ENCODE measurements at places on chromosomes 7 and 10. TPM values are rescaled to one million over a fixed set of nuclear protein-coding genes. Genes with fewer than 3 reads are reported as not detected.
A peak's percentile ranks its signal among the peaks of the same experiment; 100 is the strongest.

SLC13A1 gene
- 0.09 TPM for total RNA-seq

LRGUK gene
- total RNA-seq, result 0.05 TPM

HOXA13 gene
- total RNA-seq, result 2.5 TPM

NEUROG3 gene
- not detected for total RNA-seq

ANKRD61 gene
- 0.42 TPM for total RNA-seq

MMP21 gene
- total RNA-seq, result not detected

PON1 gene
- total RNA-seq, result not detected

ADAM12 gene
- 3.3 TPM for total RNA-seq

LRIT1 gene
- total RNA-seq, result not detected

GRCh38 chr10:43079856-43080255 lies 3.0 kb downstream of the RET start:
- no peak for DNase-seq

DNA sequence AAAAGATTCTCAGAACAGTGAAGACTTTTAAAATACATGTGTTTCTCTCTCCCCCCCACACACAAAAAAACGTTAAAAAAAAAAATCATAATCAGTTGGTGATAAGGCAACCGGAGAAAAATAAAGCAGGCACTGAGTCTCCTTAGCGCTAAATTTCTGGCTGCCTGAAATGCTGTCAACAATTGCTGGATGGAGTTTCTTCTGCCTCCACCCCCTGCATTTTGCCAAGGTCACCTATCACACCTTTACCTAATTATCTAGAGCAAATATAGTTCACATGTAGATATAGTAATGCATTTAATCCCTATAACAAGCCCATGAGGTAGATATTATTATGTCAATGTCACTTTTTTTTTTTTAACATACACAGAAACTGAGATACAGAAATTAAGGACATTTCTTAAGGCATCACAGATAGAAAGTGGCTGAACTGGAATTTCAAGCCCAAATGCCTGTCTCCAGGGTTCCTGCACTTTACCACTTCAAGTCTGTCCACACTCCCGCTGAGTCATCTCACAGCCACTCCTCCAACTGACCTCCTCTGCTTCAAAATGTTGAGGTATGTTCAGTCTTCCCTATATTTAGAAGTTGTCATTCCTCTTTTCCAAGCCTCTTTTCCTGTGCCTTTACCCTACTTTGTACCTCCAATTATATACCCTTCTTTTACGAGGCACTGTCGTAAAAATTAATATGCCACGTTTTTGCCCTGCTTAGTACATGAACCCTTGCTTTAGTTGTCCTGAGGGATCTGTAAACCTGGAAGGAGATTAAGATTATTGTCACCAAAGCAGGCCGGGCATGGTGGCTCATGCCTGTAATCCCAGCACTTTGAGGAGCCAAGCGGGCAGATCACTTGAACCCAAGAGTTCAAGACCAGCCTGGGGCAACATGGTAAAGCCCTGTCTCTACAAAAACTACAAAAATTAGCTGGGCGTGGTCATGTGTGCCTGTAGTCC lies 72.8 kb upstream of the MPP7 start:
- DNase-seq, result no peak

DNA sequence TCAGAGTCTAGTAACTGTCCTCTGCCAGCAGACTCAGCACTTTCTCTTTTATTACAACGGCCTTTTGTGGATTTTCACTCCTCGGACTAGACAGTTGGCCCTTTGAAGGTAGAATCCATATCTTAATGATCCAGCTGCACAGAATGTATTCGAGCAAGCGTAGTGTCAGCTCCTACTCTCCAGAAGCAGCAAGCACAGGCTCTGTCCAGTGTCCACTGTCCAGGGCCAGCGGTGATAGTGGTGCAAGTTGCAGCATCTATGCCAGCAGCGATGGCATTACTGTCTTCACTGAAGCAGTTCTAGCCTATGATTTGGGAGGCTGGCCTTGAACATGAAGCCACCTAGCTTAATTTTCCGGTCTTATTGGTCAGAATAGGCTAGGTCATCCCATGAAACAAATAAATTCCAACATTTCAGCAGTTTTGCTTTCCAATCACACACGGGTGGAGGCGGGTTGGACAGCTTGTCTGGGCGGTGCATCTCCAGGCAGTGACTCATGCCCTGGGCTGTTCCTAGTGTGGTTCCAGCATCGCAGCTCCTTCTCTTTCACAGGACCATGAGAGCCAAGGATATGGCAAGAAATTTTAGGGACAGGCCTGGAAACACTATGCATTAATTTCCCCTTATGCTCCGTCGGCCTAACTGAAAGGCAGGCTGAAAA lies 108.6 kb upstream of the KCNMA1 start:
- peak; percentile 22 for DNase-seq

- no peak for DNase-seq
These were observed 203.8 kb upstream of the SH2B2 start for GRCh38 chr7:102082693-102083368.

GRCh38 chr10:67864607-67865371 lies 19.7 kb upstream of the SIRT1 start:
- DNase-seq, result no peak

GRCh38 chr7:155665079-155665956 lies 20.9 kb downstream of the RBM33 start:
- no peak for DNase-seq

DNA sequence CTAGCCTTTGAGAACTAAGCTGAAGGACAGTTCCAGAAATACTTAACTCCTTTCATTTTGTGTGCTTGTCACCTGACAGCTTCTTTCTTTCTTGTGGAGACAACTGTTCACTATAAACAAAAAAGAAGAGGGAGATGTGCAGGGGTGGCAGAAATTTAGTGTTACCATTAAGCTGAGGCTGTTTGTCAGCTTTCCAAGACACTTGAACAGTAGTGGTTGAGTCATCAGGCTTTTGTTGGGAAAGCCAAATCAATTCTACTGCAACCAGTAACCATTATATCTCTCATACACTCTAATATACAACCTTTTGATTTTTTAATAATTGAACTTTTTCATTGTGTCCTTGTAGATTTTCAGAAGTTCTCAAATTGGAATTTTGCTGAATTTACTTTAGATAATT lies 75.3 kb downstream of the POLL start:
- no peak for DNase-seq

GRCh38 chr7:18053941-18054340 lies 26.3 kb upstream of the PRPS1L1 start:
- DNase-seq, result no peak

- DNase-seq, result no peak
These were observed 73.0 kb upstream of the IL6 start for GRCh38 chr7:22653951-22654350.

GRCh38 chr7:44769376-44769775 lies 20.7 kb downstream of the ZMIZ2 start:
- DNase-seq, result no peak

DNA sequence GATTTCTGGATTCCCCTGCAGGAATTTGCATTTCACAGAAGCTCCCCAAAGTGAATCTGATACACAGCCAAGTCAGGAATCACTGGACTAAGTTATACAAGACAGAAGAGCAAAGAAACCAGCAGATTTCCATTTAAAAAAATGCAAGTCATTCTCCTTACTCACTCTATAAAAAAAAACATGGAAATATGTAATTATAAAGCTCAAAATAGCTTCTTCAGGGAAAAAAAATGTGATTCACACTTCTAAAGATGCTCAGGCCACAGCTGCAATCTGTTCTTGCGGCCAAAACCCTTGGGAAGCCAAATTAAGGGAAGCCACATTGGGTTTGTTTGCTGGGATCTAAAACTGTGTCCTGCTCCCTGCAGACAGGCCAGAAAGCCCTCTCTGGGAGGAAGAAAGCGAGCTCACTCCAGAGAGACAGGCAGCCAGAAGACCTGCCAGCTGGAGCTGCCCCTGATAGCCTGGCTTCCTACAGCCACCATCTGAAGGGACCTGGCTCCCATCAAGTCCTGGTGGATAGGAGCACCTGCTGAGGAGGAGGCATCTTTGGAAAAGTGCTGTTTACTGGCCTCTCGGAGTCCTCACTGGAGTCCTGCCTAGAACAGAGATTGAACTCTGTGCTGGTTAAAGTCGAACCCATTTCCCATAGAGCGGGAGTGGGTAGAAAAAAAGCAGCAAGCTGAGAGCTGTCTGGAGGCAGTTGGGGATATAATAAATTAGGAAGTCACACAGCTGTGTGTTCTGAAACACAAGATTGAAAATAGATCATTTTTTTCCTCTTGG lies 359.2 kb upstream of the AOAH start:
- DNase-seq, result no peak

GRCh38 chr10:60797200-60797599 lies 18.9 kb downstream of the CDK1 start:
- no peak for DNase-seq

GRCh38 chr7:131819891-131820290 lies 263.5 kb upstream of the PODXL start:
- no peak for DNase-seq

GRCh38 chr10:4266416-4267085 lies 481.5 kb upstream of the KLF6 start:
- no peak for DNase-seq

GRCh38 chr10:122233857-122234348 lies 37.2 kb upstream of the BTBD16 start:
- no peak for DNase-seq

GRCh38 chr7:18583305-18583704 lies 87.8 kb downstream of the HDAC9 start:
- DNase-seq, result no peak

- DNase-seq, result no peak
These were observed 231.0 kb upstream of the LYZL1 start for GRCh38 chr10:29057822-29058331.

GRCh38 chr7:132367795-132368194 lies 208.5 kb downstream of the PLXNA4 start:
- no peak for DNase-seq

GRCh38 chr10:32142646-32143045 lies 86.4 kb upstream of the KIF5B start:
- DNase-seq, result no peak

- peak; percentile 89 for DNase-seq
These were observed 132.0 kb downstream of the PRKAG2 start for GRCh38 chr7:151744656-151745638.

GRCh38 chr10:79017882-79018520 lies 50.8 kb upstream of the ZMIZ1 start:
- no peak for DNase-seq

DNA sequence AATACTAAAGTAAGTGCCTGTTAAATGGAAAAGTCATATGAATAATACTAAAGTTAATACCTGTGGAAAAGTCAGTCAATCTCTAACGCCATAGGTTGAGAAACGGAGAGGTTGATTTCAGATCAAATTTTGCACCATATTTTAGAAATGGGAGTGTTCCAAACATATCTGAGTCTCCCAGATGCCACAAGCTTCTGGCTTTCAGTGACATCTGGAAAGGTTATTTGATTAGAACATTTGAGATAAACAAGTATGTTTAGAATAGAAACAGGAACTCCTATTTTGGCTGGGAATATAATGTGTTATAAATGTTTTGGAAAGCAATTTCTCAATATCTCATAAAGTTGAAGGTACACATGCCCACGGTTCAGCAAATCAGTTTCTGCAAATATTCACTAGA lies 5.8 kb downstream of the MACC1 start:
- no peak for DNase-seq

DNA sequence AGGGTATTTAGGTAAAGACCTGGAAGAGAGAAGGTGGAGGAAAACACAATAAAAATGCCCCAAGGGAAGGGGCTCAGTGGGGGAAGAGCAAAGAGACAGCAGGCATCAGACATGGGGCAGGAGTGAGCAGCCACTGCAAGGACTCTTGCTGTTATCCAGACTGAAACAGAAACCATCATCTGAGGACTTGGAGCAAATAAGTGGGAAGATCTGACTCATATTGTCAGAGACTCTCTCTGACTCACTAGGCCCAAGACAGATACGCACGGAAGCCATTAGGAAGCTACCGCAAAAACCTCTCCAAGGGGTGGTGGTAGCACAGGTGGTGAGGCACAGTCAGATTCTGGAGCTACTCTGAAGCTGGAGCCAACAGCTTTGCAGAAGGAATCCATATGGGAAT lies 110.7 kb downstream of the RNF32 start:
- DNase-seq, result peak; percentile 7

Measured in SJSA1 (cell line).